ENCODE measurements at places on chromosomes 3 and 15.

DNA sequence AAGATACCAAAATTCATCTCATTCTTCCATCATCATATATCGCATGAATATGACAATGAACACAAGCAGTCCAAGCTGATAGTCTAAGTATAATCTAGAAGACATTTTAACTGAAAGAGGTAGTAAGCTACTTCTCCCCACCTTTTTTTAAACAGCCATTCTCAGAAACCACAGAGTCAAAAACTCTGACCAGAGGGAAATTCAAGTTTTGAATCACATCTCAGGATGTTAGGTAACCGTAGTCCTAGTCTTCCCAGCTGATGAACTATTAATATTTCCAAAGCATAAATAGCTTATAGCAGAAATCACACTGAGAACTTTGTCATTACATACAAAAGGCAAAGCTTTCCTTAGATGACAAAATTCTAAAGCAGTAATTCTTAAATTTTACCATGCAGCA lies 25.8 kb downstream of the NPTN start:
- DNase-seq = no peak

- DNase-seq = no peak
Observed at GRCh38 chr3:12499474-12499873, 15.2 kb downstream of the TSEN2 start.

GRCh38 chr3:196641333-196642054 lies 2.0 kb downstream of the NRROS start:
- DNase-seq = no peak

GRCh38 chr15:85091990-85092389 lies 110.3 kb downstream of the PDE8A start:
- no peak for DNase-seq

DNA sequence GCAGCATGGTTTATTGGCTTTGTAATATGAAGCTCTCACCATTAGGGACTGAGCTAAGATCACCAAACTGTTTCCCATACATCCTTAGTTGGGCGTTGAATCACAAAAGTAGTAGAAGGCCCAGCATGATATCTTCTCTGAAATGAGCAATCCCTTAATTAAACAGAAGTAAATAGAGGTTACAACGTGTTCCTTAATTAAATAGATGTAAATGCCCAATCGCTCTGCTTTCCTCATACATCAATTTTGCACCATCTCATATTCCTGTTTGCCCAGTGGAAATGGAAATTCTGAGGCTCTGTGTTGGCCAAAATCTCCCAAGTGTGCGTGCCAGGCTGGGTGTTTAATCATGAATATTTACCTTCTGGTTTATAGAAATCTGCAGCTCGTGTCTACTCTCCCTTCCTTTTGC lies 107.4 kb upstream of the FOXB1 start:
- no peak for DNase-seq

- no peak for DNase-seq
Observed at GRCh38 chr3:100053951-100054620, 60.2 kb downstream of the FILIP1L start.

DNA sequence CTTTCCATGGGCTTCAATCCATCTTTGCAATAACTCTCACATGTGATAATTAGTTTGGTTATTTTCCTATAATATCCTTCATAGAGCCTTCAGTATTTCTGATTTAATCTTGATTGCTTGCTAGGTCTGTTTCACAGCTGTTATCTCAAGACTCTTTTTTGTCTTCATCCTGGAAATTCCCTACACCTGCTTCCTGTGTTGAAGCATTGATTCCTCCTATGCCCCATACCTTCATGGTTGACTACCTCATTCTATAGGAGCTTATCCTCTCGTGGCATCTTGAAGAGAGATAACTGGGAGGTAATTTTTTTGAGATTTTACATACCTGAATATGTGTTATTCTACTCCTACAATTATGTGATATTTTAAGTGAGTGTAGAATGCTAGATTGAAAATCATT lies 26.7 kb downstream of the PIK3CA start:
- DNase-seq = no peak

DNA sequence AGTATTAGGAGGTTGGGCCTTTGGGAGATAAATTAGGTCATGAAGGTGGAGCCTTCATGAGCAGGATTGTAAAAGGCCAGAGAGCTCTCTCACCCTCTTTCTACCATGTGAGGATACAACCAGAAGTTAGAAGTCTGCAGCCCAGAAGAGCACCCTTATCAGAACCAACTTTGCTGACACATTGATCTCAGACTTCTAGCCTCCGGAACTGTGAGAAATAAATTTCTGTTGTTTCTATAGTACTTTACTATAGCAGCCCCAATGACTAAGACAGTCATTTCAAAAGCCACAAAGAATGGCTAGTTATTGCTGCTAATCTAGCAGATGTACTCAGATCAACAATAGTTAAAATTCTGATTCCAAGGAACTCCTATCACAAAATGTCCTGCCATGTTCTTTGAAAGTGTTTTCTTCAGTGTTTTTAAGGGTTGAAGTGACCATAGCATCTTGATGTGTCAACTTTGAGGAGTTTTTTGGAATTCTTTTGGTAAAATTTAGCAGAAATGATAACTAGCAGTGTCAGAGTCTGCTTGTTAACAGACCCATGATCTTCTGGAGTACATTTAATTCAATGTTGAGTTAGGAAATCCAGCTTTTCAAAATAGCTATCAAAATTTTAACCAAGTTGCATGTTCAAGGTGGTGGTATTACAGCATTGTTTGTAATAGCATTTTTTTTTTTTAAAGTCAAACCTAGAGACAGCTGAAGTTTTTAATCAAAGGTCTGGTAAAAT lies 10.3 kb downstream of the DZIP3 start:
- DNase-seq = no peak

DNA sequence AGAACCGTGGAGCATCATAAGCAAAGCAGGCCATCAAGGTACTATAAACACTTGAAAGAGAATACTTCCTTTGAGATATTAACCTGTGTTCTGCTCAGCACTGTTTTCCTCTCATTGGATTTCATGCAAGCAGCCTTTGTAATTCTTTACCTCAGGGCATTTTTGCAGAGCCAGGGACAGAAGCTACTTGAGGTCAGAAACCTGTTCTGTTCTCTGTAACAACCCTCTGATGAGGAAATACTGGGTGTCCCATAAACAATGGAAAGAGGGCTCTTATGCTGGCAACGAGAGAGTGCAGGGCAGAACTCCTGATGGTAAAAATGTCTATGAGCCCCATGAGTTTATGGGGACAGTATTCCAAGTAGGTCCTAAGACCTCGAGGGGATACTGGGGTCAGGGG lies 66.0 kb downstream of the DCLK3 start:
- DNase-seq = no peak

DNA sequence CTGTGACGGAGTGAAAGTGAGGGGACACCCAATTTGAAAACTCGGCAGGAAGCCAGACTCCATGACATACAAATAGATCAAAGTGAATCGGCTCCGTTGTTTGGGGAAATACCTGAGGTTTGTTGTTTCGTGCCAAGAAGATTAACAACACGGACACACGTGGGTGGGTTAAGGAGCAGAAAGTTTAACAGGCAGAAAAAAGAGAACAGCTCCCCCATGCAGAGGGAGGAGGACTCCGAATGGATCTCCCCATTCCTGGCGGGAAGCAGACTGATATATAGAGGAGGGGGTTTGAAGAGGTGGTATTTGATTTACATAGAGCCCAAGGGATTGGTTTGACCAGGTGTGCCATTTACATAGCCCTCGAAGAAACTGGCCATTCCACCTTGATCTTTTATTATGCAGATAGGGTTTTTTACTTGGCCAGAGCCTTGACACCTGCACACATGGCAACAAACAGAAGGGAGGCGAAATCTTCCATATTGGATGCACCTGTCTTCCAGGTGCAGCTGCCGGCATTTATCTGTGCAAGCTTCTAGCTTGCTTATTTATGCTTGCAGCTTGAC lies 4.8 kb upstream of the SACM1L start:
- no peak for DNase-seq
